ENCODE measurements at places on chromosomes 5 and 9. TPM values are rescaled to one million over a fixed set of nuclear protein-coding genes. Genes with fewer than 3 reads are reported as not detected.

Gene MAMDC4
- 2.4 TPM for polyA plus RNA-seq

Gene EGFLAM
- polyA plus RNA-seq = 0.10 TPM

Gene ALDH1A1
- 0.22 TPM for polyA plus RNA-seq

Gene CCDC180
- 0.17 TPM for polyA plus RNA-seq

Gene MYMK
- polyA plus RNA-seq = not detected

Gene ATG12
- polyA plus RNA-seq = 32.3 TPM

Gene SPATA31C1
- polyA plus RNA-seq = not detected

Gene GPR150
- polyA plus RNA-seq = 0.07 TPM

Gene MRPL22
- polyA plus RNA-seq = 35.5 TPM

Gene SPINK13
- polyA plus RNA-seq = not detected

Gene TSSK1B
- 0.05 TPM for polyA plus RNA-seq

Gene CTNND2
- not detected for polyA plus RNA-seq

DNA sequence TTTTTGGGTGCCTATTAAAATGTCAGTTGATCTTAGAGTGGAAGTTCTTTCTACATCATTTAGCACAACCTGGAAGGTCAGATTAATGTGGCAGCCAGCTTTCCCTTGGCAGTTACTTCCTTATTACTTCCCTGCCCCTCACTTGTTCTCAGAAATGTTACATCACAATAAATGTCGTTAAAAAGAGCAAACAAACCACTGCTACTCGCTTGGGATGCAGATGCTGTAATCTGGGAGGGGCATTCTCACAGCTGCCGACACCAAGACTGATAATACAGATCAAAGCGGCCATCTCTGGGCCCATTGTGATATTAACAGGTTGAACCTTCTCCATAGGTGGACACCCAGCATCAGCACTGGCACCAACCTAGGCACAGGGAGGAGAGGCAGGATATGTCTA is 29.3 kb downstream of the PLAC8L1 start:
- DNase-seq = no peak

DNA sequence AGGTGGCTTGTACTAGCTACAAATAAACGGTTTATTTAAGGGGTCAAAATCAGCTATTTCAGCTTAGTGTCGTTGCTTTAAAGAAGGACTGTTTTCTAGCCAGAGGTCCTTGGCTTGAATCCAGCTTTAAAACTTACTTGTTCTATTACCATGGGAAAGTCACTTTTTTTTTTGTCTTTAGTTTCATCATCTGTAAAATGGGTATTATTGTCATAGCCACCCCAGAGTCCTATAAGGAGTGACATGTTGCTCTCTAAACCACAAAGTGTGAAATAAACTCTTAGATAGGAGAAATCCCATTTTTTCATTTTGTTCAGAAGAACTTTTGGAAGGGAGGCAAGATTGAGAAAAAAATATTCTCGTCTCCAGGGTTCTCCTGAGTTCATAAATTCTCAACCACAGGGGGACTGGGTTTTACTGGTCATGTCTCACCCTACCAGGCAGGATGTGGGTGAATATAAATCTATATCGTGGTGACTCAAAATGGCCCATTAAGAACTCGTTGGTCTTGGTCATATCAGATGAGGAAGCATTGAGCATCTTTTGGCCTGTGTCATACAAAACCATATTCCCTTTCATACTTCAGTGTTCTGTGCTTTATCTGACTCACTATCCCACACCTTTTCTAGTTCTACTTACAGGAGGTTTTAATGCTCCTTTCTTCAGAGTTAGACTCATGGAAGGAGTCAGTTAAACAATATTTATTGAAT is 202.7 kb upstream of the NR3C1 start:
- DNase-seq = peak; percentile 72

GRCh38 chr9:69949396-69949795 is 94.3 kb upstream of the MAMDC2 start:
- no peak for DNase-seq

- DNase-seq = no peak
Observed at GRCh38 chr5:8376478-8376877, 507.5 kb downstream of the MTRR start.

DNA sequence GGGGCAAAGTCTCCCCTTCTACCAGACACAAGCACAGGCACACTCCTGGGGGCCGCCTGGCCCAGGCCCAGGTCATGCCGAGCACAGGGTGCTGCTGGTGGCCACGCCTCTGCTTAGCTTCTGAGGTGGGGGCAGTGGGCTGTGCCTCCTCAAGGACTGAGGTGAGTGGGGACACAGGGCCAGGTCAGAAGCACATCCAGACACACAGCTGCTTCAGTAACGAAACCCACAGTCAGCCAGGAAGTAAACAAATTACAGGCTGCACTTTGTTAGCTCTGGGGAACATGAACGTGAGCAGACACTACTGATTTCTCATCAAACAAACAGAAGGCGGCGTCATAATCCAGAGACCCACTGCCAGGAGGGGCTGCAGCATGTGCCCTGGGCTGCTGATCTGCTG is 192.4 kb downstream of the HSPA4 start:
- no peak for DNase-seq

GRCh38 chr9:72950875-72951442 is 1.9 kb downstream of the ALDH1A1 start:
- no peak for DNase-seq

- DNase-seq = no peak
Observed at GRCh38 chr5:131947445-131947844, 2.0 kb upstream of the MEIKIN start.

DNA sequence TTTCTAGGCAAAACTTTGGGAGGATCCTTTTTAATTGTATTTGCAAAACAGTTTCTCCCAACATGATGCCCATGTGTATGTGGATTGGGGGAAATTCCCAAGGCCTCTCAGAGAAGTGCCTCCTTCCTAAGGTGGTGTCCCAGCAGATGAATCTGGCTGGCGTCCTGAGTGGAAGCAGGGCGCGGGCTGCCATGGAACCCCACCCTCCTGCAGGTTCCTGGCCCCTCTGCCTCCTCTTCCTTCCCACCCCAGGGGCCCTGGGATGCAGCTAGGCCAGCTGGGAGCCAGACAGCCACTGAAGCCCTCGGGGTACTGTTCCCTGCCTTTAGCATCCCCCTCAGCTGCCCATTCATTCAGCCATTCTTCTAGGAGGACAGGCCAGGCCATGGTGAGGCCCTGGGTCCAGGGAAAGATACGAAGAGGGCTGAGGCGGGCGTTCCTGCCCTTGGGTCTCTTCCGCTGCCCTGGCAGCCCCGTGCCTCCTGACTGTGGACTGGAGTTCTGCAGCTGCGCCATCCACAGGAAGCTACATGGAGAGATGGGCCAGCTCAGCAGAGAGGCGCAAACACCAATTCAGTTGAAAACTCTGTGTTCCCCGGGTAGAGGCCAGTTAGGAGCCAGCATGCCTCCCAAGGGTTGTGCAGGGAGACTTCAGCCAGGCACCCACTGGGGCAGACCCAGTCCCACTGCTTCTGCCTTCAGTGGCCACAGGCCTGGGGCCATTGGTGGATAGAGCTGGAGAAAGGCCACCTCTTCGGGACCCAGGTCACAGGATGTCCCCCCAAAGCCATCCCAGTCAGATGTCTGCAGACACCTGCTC is 36.5 kb downstream of the ADAMTS2 start:
- DNase-seq = no peak

DNA sequence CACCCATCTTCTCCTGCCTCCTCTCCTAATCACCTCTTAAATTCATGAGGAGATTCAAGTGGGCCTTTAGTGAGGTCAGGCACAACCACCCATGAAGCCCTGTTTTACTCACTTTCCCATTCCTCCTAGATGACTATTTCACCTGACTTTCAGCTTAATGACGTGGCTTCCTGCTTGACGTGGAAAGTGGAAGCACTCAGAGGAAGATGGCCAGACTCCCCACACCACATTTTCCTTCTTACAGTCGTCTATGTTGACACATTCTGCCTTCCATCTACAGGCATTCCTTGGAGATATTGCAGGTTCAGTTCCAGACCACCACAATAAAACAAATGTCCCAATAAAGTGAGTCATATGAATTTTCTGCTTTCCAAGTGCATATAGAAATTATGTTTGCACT is 146.4 kb upstream of the TAS2R1 start:
- DNase-seq = no peak

DNA sequence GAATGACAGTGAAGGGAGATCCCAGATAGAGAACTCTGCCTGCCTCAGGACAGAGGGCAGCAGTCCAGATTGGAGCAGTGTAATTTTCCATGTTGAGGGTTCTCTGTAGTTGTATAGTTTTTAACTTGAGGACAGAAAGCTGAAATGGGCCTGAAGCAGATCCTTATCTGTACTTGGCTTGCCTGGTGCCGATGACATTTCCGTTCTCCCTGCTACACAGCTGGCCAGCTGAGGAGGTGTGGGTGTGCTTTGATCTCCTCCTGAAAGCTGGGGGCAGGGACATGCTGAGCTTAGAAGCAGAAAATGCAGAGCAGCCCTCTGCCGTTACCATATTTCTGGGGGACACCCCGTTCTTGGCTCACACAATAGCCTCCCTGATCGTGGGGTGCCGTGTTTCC is 10.5 kb downstream of the GLRX start:
- DNase-seq = no peak

DNA sequence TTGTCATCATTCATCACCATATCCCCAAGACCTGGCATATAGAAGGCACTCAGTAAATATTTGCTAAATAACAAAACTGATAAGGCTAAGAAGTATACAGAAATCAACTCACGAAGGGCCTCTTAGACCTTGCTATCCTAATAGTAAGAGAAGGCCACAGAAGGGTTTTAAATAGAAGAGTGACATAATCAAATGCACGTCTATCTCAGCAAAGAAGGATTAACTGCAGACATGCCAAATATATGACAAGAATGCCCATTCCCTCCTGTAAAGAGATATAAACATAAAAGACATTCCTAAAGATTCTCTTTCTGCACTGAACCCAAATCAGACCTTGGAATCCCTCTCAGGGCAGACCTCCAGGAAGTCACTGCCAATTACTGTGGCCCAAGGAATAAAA is 34.1 kb downstream of the ECPAS start:
- no peak for DNase-seq

- no peak for DNase-seq
Observed at GRCh38 chr5:112971276-112971675, 5.3 kb upstream of the DCP2 start.

DNA sequence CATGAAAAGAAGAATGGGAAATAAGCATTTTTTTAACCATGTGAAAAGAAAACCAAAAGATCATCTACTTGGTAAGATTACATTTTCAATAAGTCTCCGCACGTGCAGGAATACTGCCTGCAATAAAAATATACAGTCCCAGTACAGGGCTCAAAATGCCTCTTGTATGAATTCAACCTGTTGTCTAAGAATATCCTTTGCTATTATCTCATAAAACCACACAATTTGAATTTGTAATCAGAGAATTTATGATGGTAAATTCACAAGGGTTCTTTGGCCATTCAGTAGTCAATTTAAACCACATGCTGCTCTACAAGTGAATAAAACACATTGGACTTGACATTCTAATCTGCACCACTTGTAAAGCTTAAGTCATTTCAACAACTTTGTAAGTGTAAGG is 46.6 kb downstream of the ST8SIA4 start:
- DNase-seq = no peak

- no peak for DNase-seq
Observed at GRCh38 chr5:149079883-149080282, 17.0 kb upstream of the SH3TC2 start.

GRCh38 chr5:31098811-31099210 is 94.7 kb upstream of the CDH6 start:
- DNase-seq = no peak

DNA sequence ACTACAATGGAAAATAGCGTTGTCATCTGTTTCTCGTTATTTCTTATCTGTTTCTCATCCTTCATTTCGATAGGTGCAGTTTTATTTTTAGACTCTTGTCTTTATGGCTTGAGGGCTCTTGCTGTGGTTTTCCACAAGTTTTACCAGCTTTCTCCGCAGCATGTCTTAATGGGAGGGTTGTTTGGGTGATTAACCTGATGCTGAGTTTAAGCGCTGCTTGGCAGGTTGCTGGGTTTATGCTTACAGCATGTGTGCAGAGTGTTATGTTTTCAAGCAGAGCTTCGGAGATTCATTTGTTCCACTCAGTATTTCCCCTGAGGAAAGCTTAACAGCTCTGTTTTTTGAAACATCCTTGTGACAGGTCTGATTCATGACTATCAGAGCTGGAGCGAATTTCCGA is 154.0 kb downstream of the SLC12A2 start:
- peak; percentile 25 for DNase-seq

- no peak for DNase-seq
Observed at GRCh38 chr5:71528206-71528605, 58.9 kb upstream of the MCCC2 start.

- no peak for DNase-seq
Observed at GRCh38 chr5:133801955-133802751, 166.3 kb downstream of the C5orf15 start.

DNA sequence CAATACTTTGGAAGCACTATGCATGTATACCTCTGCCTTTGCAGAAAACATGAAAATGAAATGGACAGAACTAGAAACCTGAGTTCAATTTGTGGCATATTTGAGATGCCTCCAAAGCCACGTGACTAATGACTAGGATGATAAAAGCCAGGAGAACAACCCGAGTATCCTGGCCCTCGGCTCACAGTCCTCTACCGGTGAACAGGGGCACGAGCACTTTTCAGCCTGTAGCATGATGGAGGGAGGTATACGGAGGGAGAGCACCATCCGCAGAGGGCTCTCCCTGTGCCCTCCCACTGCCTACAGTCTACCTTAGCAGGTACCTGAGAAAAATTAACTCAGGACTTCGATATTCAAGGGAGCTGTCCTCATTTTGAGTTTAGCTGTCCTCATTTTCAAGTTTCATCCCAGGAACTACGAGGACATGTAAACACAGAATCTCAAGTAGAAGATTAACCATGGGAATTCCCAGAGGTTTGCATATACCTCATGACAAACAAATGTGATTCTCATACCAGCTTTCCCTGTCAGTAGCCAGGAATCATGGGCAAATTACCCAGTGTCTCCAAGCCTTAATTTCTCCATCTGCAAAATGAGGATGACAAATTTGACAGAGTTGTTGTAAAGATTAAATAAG is 249.3 kb downstream of the DNAH5 start:
- DNase-seq = no peak

GRCh38 chr5:59367791-59368394 is 525.6 kb downstream of the PDE4D start:
- DNase-seq = peak; percentile 44

- no peak for DNase-seq
Observed at GRCh38 chr9:34928921-34929320, 29.2 kb upstream of the PHF24 start.

DNA sequence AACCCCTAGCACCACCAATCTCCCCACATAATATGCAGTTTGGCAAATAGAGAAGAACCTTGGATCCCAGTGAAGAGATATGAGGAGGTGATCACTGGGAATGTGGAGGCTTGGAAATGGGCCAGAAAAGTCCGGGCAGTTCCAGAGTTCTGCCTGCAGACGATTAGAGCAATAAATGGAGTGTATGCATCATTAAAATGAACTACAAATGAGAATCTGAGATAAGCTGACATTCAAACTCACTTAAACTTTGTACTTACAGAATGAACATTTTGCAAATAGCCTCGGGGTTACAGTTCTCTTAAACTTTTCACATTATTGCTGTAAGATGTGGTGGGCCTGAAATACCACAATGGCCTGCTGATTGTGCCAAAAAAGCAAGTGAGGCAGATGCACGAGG is 23.0 kb upstream of the LHFPL2 start:
- DNase-seq = no peak
